ENCODE measurements at places on chromosomes 1 and 21.

DNA sequence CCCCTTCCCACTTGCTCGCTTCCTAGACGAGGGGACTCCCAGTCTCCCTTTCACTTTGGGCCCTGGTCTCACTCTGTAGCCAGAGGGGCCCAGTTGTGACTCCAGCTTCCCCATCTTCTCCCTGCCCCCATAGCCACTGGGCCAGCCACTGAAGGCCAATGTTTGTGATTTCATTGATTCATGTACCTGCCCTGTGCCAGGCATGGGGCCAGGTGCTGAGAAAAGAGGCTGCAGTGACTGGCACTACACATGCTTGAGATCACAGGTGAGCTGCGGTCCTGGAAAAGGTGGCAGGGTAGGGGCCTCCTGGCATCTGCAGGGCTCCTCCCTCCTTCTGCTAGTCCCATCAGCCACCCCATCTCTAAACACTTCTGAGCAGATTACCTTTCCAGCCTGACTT is 345.3 kb upstream of the VAMP3 start:
- no peaks in the 10 kb centered on the region for H3K4me1 ChIP-seq
- no peaks in the 10 kb centered on the region for H3K27me3 ChIP-seq
- no peak for DNase-seq
- H3K36me3 ChIP-seq: no peaks in the 10 kb centered on the region
- no peak overlapping the region for H3K27ac ChIP-seq

- H3K4me1 ChIP-seq: peaks cover 7% of the 10 kb centered on the region
- H3K36me3 ChIP-seq: no peaks in the 10 kb centered on the region
- H3K27me3 ChIP-seq: no peaks in the 10 kb centered on the region
- no peak overlapping the region for H3K4me3 ChIP-seq
- DNase-seq: peak; percentile 51
Observed at GRCh38 chr1:117708323-117709248, 102.7 kb downstream of the TENT5C start.

DNA sequence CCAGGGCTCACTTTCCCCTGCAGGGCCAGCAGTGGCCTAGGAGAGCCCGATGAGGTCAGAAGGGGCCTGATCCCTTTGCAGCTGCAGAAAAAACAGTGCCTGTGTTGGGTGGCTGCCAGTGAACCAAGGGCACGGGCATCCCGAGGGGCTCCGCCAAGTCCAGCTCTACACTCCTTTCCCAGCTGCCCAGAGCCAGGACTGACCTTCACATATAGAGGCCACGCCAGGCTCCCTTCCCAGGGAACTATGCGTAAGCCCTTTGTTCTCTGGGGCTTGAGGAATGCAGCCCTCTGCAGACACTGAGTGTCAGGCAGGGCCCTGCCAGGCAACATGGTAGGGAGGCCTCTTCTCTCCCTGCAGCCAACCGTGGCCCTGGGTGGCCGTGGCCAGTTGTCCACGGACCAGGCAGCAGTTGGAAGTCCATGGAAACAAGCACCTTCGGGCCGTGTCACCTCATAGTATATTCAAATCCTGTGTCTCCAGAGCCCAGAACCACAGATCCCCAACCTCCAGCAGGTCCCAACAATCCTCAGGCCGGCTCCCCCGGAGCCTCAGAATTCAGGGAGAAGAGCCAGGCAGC is 194.0 kb downstream of the NPHP4 start:
- peaks cover 3% of the 10 kb centered on the region for H3K36me3 ChIP-seq
- no peaks in the 10 kb centered on the region for H3K4me1 ChIP-seq
- H3K27ac ChIP-seq: no peak overlapping the region
- H3K4me3 ChIP-seq: no peak overlapping the region

- no peaks in the 10 kb centered on the region for H3K27me3 ChIP-seq
- H3K27ac ChIP-seq: no peak overlapping the region
- H3K4me1 ChIP-seq: 0 out of 2 replicates have a peak, but pooled peaks cover 5% of the 10 kb centered on the region
Observed at GRCh38 chr1:24391882-24392603, 21.5 kb downstream of the STPG1 start.

DNA sequence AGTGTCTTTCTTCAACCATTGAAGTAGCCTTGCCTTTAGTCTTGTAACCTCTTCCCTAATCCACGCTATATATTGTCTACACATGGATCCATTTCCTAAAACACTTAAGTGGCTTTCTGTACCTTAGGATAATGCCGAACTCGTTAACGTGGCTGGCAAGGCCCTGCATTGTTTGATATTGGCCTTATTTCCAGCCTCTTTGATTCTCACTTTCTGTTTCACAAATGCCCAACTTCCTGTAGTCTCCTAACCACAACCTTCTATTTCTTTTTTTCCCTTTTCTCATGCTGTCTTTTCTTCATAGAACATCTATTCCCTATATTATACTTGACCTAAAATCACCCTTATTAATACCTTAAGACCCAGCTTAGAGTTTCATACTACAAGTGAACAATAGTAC is 536.0 kb downstream of the LMO4 start:
- no peak for DNase-seq
- H3K27ac ChIP-seq: no peak overlapping the region
- no peaks in the 10 kb centered on the region for H3K27me3 ChIP-seq
- no peak overlapping the region for H3K4me3 ChIP-seq
- H3K36me3 ChIP-seq: peaks cover 18% of the 10 kb centered on the region

- H3K27me3 ChIP-seq: no peaks in the 10 kb centered on the region
- H3K4me3 ChIP-seq: no peak overlapping the region
- no peak overlapping the region for H3K27ac ChIP-seq
- DNase-seq: no peak
Observed at GRCh38 chr1:21590126-21590880, 78.9 kb downstream of the RAP1GAP start.

GRCh38 chr1:157751283-157751682 is 25.6 kb downstream of the FCRL2 start:
- no peak overlapping the region for H3K4me3 ChIP-seq
- no peaks in the 10 kb centered on the region for H3K27me3 ChIP-seq
- DNase-seq: no peak
- peaks cover 7% of the 10 kb centered on the region for H3K4me1 ChIP-seq
